ENCODE measurements at places on chromosomes 7 and 10.

DNA sequence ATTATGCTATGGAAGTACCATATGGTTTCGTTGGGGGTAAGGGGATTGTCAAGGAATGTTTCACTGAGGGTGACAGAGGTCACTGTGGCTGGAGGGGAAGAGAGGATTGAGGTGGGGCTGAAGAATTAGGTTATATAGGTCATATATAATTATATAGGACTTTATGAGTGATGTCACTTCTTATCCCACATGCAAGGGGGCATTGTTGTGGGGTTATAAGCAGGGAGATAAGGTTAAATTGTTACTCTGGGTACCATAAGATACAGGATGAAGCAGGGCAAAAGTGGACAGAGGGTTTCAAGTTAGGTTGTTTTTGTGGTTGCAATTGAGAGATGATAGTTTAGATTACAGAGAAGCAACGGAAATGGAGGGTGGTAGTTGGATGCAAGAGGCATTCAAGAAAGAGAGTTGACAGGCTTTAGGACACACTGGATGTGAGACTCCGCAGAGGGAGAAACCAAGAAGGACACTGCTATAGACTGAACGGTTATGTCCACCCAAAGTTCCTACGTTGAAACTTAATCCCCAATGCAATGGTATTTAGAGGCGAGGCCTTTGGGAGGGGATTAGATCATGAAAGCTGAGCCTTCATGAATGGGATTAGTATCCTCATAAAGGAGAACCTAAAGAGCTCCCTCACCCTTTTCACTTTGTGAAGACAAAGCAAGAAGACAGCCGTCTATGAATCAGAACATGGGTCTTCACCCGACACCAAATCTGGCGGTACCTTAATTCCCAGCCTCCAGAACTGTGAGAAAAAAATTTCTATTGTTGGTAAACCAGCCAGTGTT, 7.0 kb upstream of the PRR15 start:
- H3K27me3 ChIP-seq = no peaks in the 10 kb centered on the region
- DNase-seq = no peak
- no peaks in the 10 kb centered on the region for H3K36me3 ChIP-seq

- H3K27ac ChIP-seq = no peak overlapping the region
- H3K36me3 ChIP-seq = no peaks in the 10 kb centered on the region
- DNase-seq = no peak
- H3K4me1 ChIP-seq = peaks cover 21% of the 10 kb centered on the region
- H3K4me3 ChIP-seq = no peak overlapping the region
These were observed 11.4 kb downstream of the JCAD start for GRCh38 chr10:30047924-30048531.

DNA sequence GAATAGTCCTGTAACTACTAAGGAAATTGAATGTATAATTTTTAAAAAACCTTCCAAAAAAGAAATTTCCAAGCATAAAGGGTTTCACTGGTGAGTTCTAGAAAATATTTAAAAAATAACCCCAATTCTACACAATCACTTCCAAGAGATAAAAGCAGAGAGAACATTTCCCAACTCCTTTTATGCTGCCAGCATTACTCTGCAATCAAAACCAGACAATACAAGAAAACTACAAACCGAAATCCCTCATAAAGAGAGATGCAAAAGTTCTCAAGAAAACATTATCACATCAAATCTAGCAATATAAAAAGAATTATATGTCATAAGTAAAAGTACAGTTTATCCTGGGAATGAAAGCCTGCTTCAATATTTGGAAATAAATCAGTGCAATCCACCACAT, 84.8 kb downstream of the OAT start:
- no peaks in the 10 kb centered on the region for H3K27me3 ChIP-seq
- H3K27ac ChIP-seq = no peak overlapping the region
- DNase-seq = no peak
- H3K36me3 ChIP-seq = no peaks in the 10 kb centered on the region
- H3K4me3 ChIP-seq = no peak overlapping the region

DNA sequence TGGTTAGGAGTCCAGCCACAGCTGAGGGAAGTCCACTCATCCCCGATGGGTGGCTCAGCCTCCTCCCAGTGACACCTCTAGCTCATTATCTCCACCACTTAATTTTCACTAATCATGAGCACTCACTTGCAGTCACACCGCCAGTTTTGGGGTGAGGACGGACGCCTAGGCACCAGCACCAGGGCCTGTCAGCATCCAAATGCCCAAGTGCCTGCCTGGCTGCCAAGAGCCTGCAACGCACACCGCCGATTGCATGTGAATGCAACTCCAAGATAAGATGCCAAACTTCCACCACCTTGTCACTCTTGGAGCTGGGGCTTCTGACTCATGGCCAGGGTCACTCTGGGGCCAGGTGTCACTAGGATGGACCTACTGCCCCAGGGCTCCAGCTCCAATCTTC, 24.4 kb upstream of the SMARCD3 start:
- no peak for DNase-seq
- no peaks in the 10 kb centered on the region for H3K27me3 ChIP-seq
- no peak overlapping the region for H3K4me3 ChIP-seq
- no peak overlapping the region for H3K27ac ChIP-seq
- peaks cover 23% of the 10 kb centered on the region for H3K4me1 ChIP-seq

DNA sequence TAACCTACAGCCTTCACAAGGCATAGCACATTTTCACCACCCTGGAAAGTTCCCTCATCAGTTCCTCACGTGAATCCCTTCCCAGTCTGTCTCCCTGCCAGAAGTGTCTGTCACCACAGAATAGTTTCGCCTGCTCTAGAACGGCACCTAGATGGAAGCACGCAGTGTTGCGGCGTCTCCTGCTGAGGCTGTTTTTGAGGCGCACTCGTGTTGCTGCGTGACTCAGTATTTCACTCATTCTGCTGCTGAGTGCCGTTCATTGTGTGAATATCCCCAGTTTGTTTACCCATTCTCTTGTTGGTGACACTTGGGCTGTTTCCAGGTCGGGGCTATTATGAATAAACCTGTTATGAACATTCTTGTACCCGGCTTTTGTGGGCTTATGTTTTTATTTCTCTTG, 12.8 kb downstream of the NOS3 start:
- no peaks in the 10 kb centered on the region for H3K27me3 ChIP-seq
- no peak overlapping the region for H3K4me3 ChIP-seq
- no peaks in the 10 kb centered on the region for H3K36me3 ChIP-seq
- no peak for DNase-seq
- H3K27ac ChIP-seq = no peak overlapping the region

GRCh38 chr10:11695779-11696178, 46.4 kb upstream of the ECHDC3 start:
- DNase-seq = no peak
- H3K36me3 ChIP-seq = no peaks in the 10 kb centered on the region
- no peak overlapping the region for H3K4me3 ChIP-seq
- no peaks in the 10 kb centered on the region for H3K4me1 ChIP-seq
- no peak overlapping the region for H3K27ac ChIP-seq
- H3K27me3 ChIP-seq = no peaks in the 10 kb centered on the region

GRCh38 chr10:119296703-119297102, 89.3 kb downstream of the GRK5 start:
- no peaks in the 10 kb centered on the region for H3K27me3 ChIP-seq
- no peak for DNase-seq
- no peaks in the 10 kb centered on the region for H3K36me3 ChIP-seq
- no peak overlapping the region for H3K4me3 ChIP-seq

- H3K36me3 ChIP-seq = no peaks in the 10 kb centered on the region
- peak overlapping the region; percentile 73 for H3K27ac ChIP-seq
- no peaks in the 10 kb centered on the region for H3K27me3 ChIP-seq
- H3K4me1 ChIP-seq = peaks cover 88% of the 10 kb centered on the region
- peak; percentile 57 for DNase-seq
These were observed 67.6 kb downstream of the STK17A start for GRCh38 chr7:43650457-43651052.

DNA sequence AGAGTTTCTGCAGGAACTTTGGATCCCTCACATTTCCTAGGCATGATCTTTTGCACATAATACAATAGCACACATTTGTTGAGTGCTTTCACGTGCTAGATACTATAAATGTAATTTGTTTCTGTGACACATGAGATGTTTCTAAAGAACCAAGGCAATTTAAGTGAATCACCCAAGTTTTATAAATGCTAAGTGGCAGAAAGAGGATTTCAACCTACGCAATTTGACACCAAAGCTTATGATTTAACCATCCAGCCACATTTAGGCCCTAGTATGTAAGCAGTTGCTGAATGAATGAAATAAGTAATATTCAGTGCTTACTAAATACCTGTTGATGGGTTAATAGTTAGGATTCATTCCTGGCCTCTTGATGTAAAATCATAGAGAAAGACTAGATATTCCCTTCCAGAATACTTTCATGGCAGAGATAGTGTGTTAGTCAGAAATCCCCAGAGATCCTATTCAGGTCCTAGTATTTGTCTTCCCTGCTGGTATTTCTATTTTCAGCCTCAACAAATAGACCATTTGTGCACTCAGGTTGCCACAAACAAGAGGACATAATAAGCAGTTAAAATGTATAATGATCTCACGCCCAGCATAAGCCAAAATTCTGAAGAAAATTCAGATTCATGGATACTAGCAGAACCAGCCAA, 572.6 kb downstream of the IPMK start:
- no peak overlapping the region for H3K4me3 ChIP-seq
- no peak for DNase-seq
- H3K4me1 ChIP-seq = no peaks in the 10 kb centered on the region
- H3K36me3 ChIP-seq = no peaks in the 10 kb centered on the region
- H3K27me3 ChIP-seq = no peaks in the 10 kb centered on the region

GRCh38 chr7:37128327-37129034, 320.2 kb downstream of the ELMO1 start:
- no peak for DNase-seq
- peaks cover 8% of the 10 kb centered on the region for H3K36me3 ChIP-seq
- no peaks in the 10 kb centered on the region for H3K4me1 ChIP-seq
- no peaks in the 10 kb centered on the region for H3K27me3 ChIP-seq

GRCh38 chr10:34954142-34954541, 136.0 kb downstream of the CUL2 start:
- H3K4me1 ChIP-seq = no peaks in the 10 kb centered on the region
- no peak overlapping the region for H3K4me3 ChIP-seq
- H3K27me3 ChIP-seq = no peaks in the 10 kb centered on the region
- H3K27ac ChIP-seq = no peak overlapping the region
- H3K36me3 ChIP-seq = no peaks in the 10 kb centered on the region

- peaks cover 12% of the 10 kb centered on the region for H3K4me1 ChIP-seq
- peaks cover 6% of the 10 kb centered on the region for H3K36me3 ChIP-seq
- no peak for DNase-seq
- H3K4me3 ChIP-seq = no peak overlapping the region
- H3K27me3 ChIP-seq = no peaks in the 10 kb centered on the region
These were observed 108.6 kb downstream of the KMT2E start for GRCh38 chr7:105122619-105123018.

DNA sequence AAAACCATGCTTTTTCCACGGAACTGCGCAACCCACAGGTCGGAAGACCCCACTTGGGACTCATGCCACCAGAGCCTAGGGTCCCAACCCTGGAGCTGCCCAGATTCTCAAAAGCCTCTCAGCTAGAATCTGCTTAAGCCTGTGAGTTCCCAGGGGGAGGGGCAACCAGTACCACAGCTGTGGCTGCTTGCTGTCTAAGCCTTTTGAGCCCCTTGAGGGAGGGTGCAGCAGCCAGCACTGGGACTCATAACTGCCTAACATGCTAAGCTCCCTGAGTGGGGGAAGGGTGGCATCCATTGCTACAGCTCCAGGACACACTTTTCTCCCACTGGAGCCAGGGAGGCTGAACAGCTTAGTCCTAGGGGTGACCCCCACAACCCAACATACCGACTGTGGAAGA, 485.6 kb upstream of the GRM3 start:
- no peak overlapping the region for H3K4me3 ChIP-seq
- H3K27ac ChIP-seq = no peak overlapping the region
- H3K27me3 ChIP-seq = no peaks in the 10 kb centered on the region
- no peaks in the 10 kb centered on the region for H3K4me1 ChIP-seq

DNA sequence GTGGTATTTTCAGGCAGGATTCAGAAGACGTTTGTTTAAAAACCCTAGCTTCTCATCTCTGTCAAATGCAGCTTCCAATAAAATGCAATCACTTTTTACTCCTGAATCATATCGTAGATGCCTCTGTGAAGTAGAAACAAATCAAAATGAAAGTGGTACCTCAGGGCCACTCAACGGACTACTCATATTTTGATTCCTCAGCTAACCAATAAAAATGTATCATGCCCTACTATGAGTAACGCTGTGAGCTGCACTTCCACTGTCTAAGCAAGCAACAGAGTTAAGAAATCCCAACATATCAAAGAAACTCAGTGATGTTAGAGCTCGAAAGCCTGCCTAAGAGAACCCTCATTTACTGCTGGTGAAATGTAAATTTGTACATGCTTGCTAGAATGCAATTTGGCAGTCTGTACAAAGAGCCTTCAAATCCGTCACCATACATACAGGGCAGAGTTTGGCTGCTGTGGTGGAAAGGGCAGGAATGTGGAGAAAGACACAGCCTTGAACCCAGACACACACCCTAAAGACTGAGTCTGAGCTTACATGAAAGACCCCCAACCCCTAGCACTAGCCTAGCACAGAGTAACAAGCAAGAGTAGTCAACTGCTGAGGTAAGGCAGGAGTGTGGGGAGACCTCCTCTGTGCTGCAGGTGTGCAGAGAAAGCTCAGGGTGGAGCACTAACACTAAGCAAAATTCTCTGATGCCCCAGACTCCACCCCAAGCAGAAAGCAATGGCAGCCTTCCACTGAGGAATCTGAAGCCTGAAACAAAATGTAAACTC, 151.5 kb downstream of the ANK3 start:
- H3K4me3 ChIP-seq = peak overlapping the region; percentile 24
- H3K27ac ChIP-seq = no peak overlapping the region

DNA sequence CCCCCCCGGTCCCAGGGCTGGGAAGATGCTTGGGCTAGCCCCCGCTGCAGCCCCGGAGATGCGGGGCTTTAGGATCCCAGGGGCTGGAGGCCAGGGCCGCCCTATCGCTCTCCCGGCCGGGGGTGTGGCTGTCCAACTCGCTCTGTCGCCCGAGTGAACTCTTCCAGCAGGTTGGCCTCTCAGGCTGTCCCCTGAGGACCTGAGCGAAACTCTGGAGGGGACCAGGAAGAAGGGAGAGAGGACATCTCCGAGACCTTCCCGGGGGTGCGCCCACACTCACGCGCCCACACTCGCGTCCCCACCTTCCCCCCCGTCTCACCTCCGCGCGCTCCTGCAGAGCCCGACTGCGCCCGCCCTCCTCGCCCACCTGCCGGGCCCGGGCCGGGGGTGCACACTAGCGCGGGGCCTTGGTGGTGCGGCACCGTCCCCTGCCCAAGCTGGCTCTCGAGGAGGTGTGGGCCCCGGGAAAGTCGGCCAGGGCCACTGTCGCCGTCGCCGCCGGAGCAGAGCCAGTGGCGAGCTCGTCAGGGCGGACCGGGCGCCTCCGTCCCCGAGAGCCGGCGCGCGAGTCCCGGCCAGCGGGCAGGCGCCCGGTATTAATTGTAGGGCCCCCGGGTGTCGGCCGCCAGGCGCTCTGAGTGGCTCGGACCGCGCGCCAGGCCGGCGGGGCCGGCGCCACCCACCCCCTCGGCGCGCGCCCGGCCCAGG, 101.7 kb upstream of the SVIL start:
- H3K27ac ChIP-seq = no peak overlapping the region
- H3K27me3 ChIP-seq = no peaks in the 10 kb centered on the region
- DNase-seq = peak; percentile 16
- peaks cover 23% of the 10 kb centered on the region for H3K4me1 ChIP-seq

All from CD8-positive, alpha-beta memory T cell (primary cell).